ENCODE measurements at places on chromosomes 16 and 17.

DNA sequence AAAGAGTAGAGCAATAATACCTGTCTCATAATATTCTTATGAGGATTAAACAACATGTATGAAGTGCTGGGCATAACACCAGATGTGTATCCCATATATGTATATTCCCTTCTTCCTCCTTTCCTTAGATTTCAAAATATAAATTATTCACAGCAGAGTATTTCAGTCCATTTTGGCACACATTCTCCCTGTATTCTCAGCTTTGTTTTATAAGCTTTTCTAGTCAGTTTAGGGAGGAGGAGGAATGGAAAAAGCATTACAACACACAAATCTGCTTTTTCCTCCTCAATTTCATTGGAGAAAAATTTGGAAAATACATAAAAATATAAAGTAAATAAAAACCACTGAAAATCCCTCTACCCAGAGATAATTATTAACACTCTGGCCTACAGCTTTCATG is 46.6 kb upstream of the CORO6 start:
- no peak for DNase-seq

- peak; percentile 74 for DNase-seq
Measured at GRCh38 chr17:2025622-2026309, 632 bp upstream of the RTN4RL1 start.

DNA sequence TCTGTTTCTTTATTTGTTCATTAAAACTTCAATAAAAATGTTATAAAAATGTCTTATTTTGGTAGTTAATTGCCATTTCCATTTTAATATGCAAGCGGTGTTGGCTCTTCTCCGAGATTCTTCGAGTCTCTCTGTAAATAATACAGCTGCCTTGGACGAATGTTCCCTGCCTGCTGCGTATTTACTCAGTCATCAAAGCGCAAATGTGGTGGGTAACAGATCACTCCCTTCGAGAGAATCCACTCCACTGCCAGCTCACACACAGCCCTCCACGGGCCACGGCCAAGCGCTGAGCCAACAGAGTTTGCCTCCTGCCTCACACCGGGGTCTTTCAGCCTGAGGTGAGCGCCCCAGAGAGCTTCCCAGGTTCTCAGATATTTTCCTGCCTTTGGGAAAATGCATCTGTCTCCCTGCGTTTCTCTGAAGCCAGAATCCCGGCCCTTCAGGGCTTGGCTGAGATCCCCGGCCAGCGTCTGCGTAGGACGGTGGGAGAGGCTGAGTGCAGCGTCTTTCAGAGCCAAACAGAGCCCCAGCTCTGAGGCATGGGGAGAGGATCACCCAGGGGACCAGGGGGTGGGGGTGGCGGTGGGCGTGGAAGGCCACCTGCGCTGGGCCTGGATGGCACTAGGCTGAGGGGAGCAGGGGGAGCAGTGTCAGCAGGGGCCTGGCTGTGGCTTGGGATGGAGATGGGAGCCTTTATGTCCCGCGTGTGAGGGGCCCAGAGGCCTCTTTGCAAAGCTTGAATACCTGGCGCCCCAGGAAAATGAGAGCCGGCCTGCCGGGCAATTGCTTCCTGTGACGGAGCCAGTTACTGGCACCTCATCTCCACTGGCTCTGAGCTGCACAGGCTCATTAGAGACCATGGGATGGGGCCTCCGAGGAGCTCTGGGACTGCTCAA is 248.7 kb downstream of the RBFOX3 start:
- no peak for DNase-seq

GRCh38 chr17:35709874-35710273 is 21.6 kb upstream of the RASL10B start:
- no peak for DNase-seq

GRCh38 chr17:51674579-51675255 is 414.4 kb downstream of the UTP18 start:
- no peak for DNase-seq

DNA sequence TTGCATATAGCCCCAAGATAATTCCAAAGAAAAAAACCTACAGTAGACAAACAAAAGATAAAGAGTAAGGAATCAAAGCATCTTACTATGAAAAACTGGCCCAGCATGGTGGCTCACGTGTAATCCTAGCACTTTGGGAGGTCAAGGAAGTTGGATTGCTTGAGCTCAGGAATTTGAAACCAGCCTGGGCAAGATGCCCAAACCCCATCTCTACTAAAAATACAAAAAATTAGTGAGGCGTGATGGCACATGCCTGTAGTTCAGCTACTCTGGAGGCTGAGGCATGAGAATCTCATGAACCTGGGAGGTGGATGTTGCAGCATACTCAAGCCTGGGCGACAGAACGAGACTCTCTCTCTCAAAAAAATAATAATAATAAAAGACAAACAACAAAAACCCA is 764.7 kb upstream of the KIF2B start:
- DNase-seq: no peak

- no peak for DNase-seq
Measured at GRCh38 chr16:20181949-20182348, 108.3 kb upstream of the GPR139 start.
